ENCODE measurements at places on chromosomes 13 and 19.
A peak's percentile ranks its signal among the peaks of the same experiment; 100 is the strongest.

DNA sequence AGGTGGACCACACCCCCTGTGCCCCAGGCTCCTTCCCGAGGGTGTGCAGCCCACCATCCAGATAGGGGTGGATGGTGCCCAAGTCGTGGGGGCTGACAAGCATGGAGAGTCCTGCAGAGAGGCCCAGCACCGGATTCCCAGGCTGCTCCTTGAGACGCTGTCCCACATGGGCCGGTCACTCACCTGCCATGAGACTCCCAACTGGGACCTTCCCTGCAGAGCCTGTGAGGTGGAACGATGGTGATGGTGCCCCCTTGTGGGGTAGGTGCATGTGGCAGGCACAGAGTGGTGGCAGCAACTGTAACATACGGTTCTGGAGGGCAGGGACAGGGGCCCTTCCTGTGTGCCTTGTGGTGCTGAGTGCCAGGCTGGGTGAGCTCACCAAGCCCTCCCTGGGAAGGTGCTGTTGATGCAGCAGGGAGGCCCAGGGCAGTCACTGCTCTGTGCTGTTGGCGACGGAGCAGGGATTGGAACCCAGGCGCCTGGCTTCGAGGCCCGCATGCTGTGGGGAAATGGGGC lies 33.1 kb downstream of the PPP1R37 start:
- peak; percentile 58 for DNase-seq

DNA sequence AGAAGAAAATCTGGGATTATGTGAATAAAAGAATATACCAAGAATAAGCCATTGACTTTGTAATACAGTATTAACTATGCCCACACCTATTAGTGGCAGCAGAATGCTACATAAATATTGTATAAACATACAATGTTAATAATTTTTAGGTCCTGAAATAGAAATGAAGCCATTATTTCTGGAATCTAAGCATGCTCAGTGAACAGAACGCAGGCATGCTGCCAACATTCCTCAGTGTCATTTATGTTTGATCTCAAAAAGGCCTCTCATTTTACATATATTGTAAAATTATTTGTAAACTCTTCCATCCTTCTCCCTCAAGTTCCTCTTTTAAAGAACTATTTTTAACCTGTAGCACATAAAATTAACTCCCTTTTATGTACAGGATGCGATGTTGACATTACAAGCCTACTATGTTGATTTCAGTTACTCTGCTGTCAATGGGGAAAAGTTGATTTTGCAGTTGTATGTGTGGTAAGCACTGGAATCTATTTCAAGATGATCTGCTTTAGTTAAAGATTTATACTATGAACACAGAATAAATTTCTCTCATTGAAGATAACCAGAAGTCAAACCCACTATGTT lies 118.8 kb downstream of the VWA8 start:
- no peak for DNase-seq

GRCh38 chr19:19540715-19541515 lies 2.9 kb downstream of the CILP2 start:
- peak; percentile 71 for DNase-seq

GRCh38 chr19:5051619-5052018 lies 82.7 kb downstream of the KDM4B start:
- DNase-seq: no peak

- DNase-seq: no peak
Observed at GRCh38 chr13:43407023-43407581, 379.7 kb downstream of the ENOX1 start.

DNA sequence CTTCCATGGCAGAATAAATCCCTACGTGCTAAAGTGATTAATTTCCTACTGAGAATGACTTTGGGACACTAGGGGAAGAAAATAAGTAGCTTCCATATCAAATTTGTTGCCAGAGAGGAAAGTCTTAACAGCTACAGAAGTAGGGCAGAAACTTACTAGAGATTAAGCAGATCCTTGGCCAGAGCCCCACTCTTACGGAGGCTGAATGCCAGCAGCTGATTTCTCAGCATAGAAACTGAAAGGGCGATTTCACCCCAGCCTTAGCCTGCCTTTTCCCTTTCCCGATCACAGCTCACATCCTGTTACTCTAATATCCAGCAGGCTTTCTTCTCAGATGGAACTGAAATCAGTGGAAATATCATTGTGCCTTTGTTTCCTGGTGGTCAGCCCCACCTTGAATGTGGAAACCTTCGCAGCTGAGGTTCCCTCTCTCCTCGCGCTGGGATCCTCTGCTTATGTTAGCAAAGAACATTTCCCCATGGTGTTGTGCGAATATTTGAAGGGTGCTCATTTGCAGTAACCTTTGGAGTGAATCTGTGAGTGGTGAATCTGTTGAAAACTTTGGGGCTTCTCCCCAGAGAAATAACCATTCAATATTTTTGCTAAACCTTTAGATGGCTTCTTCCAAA lies 8.4 kb downstream of the FAM124A start:
- DNase-seq: no peak

DNA sequence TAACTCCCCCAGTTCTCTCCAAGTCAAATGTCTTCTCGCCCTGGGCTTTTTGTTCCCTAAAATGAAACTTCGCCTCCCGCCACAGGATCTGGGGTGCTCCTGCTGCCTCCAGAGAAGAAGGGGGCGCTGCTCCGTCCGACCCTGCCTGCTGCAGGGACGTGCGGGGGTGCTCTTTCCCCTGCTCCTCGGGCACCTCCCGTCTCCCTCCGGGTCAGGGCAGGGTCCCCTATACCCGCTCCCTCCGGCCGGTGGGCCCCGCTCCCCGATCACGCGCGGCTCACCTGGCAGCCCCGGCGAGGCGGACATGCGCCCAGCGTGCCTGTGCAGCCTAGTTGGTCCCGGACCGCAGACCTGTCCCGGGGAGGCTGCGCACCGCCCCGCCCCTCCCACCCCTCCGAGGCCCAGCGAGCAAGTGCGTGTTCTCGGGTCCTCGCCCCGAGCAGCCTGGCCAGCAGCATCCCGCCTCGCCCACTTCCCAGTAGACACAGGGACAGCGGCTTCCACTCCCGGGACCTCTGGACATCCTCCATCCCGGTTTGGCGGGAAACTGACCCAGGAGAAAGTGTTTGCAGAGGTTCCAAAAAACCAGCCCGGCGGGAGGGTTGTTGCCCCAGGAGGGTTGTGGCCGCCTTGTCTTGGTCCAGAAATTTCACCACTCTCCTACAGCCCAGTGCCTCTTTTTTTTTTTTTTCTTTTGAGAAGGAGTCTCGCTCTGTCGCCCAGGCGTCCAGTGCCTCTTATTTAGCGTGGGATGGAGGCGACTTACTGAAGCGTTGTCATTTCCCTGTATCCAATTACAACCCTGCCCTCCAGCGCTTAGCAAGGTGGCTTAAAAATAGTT lies at the start of gene OXGR1:
Gene OXGR1, minus strand, starts transcription at position 460 of the 841 bp plus-strand sequence. CDS start 6,717 bp downstream, outside the sequence.
- no peak for DNase-seq

DNA sequence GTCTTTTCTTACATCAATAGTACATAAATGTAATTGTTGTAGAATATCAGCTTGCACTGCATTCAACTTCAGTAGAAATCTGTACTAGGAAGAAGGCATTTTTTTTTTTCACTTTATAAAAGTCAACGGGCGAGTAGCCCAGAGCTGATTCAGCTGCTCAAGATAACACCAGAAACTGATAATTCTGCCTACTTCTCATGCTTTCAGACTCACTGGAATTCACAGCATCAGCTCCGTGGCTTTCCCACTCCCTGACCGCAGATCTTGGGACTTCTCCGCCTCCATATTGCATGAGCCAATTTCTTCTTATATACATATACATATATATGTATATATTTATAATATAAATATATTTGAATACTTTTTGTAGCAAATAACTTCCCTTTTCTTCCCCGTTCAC lies 263.1 kb upstream of the RXFP2 start:
- no peak for DNase-seq

- no peak for DNase-seq
Observed at GRCh38 chr13:30120133-30120822, 187.1 kb downstream of the KATNAL1 start.

DNA sequence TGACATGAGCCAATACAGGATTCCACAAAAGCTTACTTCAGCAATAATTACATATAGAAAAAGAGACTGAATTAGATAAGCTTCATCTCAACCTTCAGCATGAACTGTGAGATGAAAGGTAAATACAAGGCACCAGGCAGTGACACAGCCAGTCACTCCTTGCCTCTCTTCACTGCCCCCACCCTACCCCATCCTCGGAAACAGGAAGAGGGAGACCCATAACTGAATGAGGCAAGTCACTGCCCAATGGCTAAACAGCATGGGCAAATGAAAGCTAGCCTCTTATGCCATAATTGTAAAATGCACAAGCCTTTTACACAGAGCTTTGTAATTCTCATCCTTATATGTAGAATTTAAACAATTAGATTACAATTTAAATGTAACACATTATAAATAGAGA lies 1.7 kb downstream of the ZNF160 start:
- DNase-seq: no peak

Data from activated CD8-positive, alpha-beta memory T cell treated with anti-CD3 and anti-CD28 coated beads for 48 hours (primary cell).